ENCODE measurements at places on chromosomes 3 and 15.

DNA sequence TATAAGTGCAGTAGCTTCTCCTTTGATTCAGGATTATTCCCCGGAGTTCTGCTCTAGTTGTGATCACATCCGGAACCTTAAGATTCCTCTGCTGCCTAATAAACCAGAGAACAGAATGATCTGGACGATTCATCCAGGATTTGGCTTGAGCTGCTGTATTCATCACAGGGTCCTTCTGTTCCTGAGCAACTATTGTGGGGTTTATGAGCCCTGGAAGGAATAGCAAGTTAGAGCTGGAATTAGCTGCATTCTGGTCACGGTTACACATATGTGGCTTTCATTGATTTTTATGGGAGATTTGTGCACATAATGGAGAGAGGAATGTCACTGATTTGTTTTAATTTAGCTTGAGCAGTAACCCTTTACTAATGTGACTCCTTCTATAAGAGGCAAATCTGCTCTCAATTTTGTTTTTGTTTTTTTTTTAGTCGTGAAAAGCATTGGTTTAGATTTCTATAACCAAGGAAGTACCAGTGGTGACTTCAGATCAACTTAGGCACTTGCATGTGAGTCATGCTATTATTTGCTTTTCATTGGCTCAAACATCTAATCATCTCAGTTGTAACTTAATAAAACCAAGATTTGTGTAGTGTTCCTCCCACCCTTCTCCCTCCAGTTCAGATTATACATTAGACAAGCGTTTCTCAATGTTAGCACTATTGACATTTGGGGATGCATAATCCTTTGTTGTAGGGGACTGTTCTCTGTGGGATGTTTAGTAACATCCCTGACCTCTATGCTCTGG, 148.5 kb downstream of the OTOL1 start:
- DNase-seq = no peak

DNA sequence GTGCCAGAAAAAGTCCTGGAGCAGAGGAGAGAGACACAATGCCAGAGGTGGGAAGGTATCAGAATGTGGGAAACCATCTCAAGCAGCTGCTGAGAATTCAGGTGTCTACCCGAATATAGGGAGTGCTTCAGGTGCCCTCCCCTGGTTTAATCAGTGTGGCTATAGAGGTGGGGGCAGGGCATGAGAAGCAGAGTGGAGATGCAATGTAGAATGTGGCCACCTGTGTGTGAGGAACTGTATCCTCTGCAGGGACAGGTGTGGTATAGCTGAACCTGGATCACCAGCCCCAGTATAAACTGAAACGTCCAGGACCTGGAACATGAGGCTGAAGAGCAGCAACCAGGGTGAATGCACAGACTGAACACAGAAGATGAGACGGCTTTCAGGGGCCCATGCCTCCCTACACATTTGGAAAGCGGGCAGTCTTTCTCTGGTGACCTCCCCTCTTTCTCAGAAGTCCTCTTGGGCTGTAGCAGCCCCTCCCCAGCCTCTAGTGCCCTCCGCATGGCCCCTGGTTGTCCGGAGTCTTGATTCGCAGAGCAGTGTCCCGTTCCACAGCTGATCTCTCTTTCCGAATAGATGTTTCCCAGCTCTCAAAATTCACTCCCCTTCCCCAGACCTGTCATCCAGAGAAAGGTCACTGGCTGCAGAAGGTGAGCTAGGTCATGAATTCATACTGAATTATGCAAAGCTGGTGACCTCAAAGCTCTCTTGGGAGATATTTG, 103.1 kb downstream of the ABHD5 start:
- DNase-seq = no peak

GRCh38 chr3:16520241-16520969, 6.9 kb upstream of the RFTN1 start:
- no peak for DNase-seq

GRCh38 chr3:46905661-46906451, 28.3 kb downstream of the PTH1R start:
- DNase-seq = no peak

DNA sequence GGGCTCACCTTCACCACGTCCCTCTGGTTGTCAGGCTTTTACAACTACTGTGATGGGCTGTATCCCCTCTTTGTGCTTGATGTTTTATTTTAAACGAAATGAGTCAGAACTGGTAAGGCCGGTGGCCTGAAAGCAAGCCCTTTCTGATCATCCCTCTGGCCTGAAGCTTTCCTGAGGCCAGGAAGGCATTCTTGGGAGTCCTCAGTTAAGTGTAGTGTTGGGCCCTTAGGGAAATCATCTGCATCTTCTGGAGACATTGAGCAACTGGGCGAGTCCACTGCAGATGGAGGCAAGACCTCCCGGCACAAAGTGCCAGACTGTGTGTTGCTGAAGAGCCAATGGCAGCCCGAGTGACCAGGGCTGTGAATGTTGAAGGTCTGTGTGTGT, 33.0 kb upstream of the AMOTL2 start:
- DNase-seq = no peak

DNA sequence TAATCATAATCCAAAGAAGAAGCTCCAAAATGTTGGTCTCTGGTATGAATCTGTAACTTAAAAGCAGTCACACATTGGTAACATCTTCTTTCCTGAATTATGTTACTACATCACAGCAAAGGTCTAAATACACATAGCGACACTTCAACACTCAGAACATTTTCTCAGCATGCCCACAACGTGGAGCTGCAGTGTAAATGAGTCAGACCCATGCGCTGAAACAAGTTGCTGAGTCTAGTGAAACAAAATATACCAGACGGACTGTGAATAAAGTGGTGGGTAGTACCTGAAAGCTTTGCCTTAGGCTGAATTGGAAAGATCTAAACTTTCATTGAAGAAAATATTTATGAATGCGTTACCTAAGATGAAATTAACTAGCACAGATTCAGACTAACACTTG, 33.2 kb upstream of the GOLGA8B start:
- DNase-seq = no peak

GRCh38 chr15:91854639-91854990, 1.1 kb downstream of the SLCO3A1 start:
- no peak for DNase-seq

GRCh38 chr15:96622714-96623113, 292.2 kb downstream of the NR2F2 start:
- DNase-seq = no peak

GRCh38 chr3:152323834-152324233, 55.1 kb downstream of the MBNL1 start:
- no peak for DNase-seq

Measured in DND-41 (cell line).